CD4-positive, alpha-beta T cell treated with Interleukin-15 for 4 hours (primary cell): ENCODE measurements at places on chromosomes 13 and 19.

GRCh38 chr13:80011448-80012212 lies 329.3 kb downstream of the SPRY2 start:
- no peak for DNase-seq

GRCh38 chr13:97627566-97627965 lies 193.6 kb downstream of the RAP2A start:
- no peak for DNase-seq

DNA sequence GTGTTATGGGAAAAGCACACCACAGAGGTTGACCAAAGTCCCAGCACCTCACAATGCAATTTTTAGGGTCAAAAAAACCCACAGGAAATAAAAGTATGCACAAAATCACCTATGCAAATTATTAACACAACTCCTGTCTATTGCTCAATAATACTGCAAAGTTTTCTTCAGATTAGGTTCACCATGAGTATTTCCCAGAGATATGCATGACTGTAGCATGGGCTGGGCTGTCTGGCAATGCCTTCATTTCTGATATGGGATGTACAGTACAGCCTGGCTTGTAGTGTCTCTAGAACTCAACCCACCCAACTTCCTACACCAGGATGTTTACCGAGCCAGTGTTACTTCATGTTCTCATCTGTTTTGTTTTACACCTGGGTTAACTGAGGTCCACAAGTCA lies 698.7 kb upstream of the ARGLU1 start:
- DNase-seq = no peak

- no peak for DNase-seq
Measured at GRCh38 chr19:35161434-35161743, 6.9 kb downstream of the FXYD5 start.

DNA sequence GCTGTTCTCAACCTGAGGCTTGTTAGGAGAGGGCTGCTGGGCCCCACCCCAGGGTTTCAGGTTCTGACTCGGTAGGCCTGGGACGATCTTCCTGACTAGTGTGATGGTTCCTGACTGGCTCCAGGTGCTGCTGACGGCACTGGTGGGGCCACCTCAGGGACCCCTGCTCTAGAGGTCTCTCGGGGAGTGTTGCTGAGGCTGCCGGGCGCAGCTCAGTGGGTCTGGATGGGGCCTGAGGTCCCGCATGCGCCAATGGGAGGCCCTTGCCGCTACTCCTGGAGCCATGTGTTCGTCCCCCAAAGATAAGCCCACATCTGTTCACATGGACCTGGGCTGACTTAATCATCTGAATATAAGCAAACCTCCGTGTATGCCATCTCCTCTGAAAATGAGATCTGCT lies 133.0 kb downstream of the ATP11A start:
- no peak for DNase-seq
